ENCODE measurements at places on chromosomes 7 and 10.

- DNase-seq, result no peak
These were observed 1.6 kb upstream of the NSMCE4A start for GRCh38 chr10:121976607-121977006.

DNA sequence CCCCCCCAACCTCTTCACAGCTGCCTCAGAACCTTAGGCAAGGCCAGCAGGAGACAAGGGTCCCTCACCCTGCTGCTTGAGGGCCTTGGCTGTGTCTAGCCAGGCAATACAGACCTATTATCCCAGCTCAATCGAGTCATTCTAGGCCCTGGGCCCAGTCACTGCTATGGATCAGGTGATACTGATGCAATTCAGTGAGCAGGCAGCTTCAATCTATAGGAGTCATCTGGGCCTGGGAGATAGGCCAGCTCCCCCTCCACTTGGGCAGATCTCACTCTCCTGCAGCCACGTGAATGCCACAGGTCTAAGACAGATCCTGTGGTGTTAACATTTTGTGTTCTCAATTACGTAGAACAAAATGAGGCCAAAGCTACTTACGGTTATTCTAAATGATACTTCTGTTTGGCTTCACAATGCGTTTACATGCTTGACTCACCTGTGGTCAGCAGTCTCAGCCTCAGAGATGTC is 68.0 kb upstream of the LRRC4 start:
- peak; percentile 36 for DNase-seq

- DNase-seq, result no peak
These were observed 214.0 kb upstream of the KLF14 start for GRCh38 chr7:130947792-130948580.

- DNase-seq, result no peak
These were observed 517 bp downstream of the ITGB1 start for GRCh38 chr10:32957341-32958084.

GRCh38 chr10:99399664-99400063 is 30.8 kb downstream of the GOT1 start:
- DNase-seq, result no peak

- no peak for DNase-seq
These were observed 8.4 kb downstream of the MRPL43 start for GRCh38 chr10:100978901-100979195.

All from skeletal muscle cell (primary cell).